Renal pelvis (tissue), 12 donors: ENCODE measurements at places on chromosomes 3 and 15.

- peak; percentile 80 for DNase-seq
Observed at GRCh38 chr3:16550676-16551341, 37.3 kb upstream of the RFTN1 start.

DNA sequence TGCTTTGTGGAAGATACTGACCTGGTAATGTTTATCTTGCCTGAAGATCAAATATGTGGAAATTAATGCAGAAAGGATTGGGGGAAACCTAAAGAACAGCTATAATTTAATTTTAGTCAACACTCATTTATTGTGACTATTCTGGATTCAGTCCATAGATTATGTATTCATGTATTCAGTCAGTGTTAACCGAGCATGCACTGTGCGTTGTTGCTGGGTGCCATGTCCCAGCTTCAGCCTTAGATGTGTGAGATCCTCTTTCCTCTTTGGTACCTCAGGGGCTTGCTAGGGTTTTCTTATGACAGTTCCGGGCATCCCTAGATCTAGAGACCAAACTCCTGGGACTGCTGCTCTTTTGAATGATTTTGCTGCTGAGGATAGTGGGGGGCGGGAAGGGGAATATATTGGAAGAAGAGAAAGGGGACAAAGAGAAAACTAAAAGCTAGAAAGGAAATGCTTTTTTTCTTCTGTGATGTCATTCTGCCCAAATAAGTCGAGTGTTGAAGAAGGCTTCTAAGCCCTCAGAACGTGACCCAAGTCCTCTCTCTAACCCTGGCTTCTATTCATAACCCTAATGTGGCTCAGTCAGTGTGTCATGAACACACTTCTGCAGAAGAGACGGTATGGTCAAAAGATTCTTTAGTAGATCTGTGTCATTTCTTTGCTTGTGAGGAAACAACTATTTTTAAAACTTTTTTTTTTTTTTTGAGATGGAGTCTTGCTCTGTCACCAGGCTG is 33.5 kb downstream of the STARD9 start:
- DNase-seq = no peak

DNA sequence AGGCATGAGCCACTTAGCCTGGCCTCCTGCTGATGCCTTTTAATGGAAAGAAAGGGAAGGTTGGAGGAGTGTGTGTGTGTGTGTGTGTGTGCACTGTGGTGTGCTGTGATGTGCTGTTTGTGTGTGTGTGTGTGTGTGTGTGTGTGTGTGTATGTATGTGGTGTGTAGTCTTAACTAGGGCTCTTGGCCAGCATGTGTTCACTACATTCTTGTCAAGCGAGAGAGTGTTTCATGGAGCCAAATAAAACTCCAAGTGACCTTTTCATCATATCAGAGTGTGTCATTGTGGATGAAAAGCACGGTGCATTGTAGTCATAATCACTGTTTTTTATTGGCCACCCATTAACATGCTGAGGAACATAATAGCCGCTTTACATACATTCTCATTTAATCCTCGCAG is 30.8 kb upstream of the BHLHE40 start:
- DNase-seq = no peak

GRCh38 chr3:70729845-70730244 is 417.4 kb upstream of the MDFIC2 start:
- DNase-seq = no peak

- no peak for DNase-seq
Observed at GRCh38 chr3:141104151-141104821, 53.1 kb downstream of the SPSB4 start.

DNA sequence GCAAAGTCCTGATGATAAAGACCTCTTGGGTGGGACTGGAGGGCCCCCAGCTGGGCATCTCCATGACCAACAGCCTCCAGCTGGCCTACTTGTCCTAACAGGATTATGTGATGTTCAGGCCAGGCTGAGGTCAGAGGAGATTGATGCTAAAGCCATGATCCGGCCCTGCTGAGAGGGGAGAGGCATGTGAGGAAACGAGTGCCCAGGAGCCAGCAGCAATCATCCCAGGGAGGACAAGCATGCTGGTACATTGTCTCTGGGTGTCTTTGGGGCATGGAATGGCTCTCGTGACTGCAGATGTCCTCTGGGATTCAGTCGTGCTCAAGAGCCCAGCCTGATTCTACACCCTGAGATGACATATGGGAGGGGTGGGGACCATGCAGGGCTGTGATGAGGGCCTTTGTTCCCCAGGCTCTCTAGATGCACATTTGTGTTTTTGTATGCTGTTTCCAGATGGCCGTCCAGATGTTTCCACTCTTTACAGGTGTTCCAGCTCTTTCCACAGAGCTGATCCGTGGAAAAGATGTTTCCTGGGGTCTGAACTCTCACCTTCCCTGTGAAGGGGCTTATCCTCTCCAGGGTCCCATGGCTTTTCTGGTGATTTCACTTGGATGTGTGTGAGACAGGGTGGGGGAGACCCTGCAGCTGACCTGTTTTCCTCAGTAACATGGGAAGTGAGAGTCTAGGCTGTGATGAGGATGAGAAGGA is 20.2 kb downstream of the SLC24A1 start:
- no peak for DNase-seq

DNA sequence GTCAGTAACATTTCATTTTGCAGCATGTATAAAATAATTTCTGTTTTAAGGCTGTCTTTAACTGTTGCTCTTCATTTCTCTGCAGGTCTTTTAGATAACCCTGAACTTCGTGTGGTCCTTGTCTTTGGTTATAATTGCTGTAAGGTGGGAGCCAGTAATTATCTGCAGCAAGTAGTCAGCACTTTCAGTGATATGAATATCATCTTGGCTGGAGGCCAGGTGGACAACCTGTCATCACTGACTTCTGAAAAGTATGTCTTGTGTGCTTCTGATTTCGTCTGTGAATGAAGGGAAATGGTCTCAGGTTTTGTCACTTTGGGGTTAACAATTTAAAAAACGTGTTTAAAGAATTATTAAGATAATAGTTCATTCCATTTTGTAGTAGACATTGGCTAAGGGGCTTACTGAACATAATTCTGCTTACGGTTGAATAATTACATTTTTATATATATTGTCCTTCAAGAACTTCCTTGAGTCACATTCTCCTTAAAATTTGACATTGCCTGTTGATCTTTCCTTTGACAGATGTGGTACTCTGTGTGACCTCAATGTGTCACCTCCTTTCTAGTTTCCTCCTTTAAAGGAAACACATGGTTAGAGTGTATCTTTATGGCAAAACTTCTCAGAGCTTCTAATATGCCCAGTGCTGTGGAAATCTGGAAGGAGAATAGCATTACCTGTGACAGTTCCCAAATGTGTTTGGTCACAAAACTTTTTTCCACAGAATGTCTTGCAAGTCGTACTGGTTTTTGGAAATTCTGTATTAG is 26.3 kb downstream of the FBXO22 start:
- no peak for DNase-seq

DNA sequence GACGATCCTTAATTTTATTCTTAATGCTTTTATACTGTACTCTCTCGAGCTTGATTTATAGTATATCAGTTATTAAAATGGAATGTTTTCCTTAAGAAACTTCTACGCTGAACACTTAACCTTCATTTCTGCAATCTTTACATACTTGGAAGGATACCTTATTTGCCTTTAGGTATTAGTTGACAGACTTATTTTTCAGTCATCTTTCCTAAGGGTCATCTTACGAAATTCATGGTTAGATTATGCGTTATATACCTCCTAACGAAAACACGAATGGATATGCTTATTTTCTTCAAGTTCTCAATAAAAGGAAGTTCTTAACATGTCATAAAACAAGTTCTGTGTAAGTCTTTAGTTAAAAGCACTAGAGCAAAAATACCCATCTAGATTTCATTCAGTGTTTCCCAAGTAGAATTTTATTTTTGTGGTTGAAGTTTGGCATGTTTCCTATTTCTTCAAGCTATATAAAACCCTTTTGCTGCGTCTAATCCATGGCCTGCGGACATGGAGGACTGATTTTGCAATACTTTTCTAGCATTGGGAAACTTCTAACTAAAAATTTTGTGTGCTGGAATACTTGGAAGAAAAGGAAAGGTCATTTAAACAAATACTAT is 231.3 kb downstream of the TP63 start:
- no peak for DNase-seq

DNA sequence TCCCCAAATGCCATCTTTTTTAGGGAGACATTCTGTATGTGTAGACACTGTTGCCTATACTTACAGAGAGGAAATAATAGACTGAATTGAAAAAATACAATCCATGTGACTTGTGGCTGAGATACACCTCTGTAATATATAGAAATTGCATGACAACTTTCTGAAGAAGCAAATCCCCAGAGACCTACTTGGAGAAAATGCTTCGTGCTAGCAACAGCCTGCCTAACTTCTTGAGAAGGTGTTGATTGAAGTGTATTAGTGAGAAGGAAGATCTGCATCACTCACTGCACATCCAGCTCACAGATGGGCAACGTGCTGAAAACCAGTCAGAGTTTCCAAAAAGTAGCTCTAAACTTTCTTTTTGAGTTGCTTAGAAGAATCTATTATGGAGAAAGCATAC is 404.1 kb downstream of the EPHB1 start:
- no peak for DNase-seq

DNA sequence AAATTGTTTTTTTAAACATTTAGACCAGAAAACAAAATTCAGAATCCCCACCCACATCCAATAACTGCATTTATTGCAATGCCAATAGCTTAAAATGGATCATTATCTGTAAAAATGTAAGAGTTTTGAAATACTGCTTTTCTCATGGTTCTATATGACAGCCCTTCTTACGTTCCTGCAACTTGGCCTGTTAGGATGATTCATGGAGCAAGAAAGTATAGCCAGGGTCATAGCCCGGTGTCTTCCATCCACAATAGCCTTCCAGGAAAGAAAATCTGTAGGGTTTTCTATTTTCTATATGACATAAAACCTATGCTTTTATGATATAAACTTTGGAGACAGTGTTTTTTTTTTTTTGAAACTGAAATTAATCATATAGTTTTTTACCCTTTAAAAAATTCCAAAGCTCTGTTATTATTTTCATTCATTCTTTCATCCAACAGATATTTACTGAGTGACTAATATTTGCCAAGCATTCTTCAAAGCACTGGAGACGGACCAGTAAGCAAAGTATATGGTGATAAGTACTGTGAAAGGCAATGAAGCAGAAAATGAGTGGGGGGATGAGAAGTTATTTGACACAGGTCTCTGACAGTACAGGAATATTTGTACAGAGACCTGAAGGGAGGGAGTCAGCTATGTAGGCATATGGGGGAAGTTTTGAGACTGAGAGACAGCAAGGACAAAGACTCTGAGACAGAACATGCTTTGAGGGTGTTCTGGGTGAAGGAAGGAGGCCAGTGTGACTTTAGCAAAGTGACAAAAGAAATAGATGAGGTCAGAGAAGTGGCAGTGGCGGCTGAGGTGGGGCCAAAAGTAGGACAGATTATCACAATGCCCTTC is 29.0 kb upstream of the SLC2A2 start:
- DNase-seq = no peak

- DNase-seq = no peak
Observed at GRCh38 chr3:99332718-99333117, 305.7 kb upstream of the COL8A1 start.

DNA sequence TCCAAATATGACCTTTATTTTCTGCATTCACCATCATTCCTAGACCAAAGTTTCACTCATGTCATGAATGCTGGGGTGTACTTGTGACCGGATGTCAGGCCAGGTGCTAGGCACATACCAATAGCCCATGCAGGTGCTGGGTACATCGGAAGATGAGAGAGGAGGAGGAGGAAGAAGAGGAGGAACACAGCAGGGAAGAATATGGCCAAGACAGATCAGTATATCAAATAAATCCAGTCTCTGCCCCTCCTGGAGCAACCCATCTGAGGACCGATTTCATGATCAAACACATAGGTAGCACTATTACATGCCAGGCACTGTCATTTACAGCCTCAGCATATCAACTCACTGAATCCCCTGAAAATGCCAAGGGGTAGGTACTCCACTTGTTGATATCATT is 3.0 kb upstream of the WNT7A start:
- no peak for DNase-seq

GRCh38 chr3:9198899-9199335 is 50.5 kb downstream of the SRGAP3 start:
- no peak for DNase-seq

DNA sequence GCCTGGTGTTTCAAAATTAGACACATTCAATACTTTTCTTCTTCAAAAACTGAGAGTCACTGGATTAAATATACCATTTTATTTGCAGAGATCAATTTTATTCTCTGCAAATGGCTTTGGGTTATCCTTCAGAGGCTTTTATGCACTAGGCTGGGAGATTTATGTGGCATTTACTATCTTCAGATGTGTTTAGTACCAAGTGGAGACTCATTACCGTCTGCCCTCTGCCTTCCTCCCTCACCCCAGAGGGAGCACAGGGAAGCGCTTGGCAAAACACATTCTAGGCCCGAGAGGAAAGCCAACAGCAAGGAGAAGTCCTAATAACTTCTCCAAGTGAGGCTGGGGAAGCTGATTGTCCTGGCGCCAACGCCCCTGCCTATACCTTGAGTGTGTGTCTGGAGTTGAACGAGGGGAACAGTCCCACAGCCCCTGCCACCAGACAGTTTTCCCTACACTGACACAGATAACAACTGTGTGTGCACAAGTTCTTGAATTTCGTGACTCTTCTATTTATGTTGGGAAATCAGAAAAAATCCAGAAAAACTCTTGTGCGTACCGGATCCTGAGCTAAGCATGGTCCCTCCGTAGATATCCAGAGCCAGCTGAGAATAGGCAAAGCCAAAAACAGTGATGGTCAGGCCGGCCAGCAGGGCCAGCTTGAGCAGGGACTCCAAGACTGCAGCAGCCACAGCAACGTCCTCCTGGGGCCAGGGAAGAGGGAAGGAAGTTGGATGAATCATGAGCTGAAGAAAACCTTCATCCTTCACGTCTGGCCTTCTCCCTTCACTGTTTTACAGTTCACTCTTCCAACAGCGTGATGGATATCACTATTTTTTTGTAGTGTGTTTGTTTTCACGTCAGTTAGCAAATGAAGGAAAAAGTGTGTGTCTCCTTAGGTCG is 26.6 kb downstream of the RFT1 start:
- DNase-seq = no peak

- no peak for DNase-seq
Observed at GRCh38 chr3:98892263-98892662, 9.2 kb downstream of the DCBLD2 start.

- no peak for DNase-seq
Observed at GRCh38 chr3:125398952-125399351, 23.8 kb upstream of the ZNF148 start.

DNA sequence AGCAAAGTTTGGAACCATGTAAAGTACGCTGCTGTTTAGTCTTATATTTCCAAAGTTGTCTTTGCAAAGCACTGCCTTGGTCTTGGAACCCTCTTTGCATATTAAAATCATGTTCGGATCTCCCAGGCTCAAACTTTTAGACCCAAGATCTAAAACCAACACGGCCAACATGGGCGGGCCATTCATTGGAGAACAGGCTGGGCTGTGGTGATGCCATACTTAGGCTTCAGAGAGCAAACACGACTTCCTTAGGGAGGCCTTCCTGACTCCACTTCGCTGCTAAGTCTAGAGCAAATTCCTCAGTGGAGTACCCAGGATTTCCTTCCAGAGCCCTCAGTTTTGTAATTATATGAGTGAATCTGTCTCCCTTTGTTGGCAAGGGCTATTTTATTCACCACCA is 3.5 kb downstream of the MAN2C1 start:
- no peak for DNase-seq
